CD4-positive, alpha-beta T cell treated with Interleukin-17A for 1 hour (primary cell): ENCODE measurements at places on chromosomes 7 and 10.

- no peak for DNase-seq
Measured at GRCh38 chr10:34728361-34728760, 86.7 kb downstream of the PARD3 start.

DNA sequence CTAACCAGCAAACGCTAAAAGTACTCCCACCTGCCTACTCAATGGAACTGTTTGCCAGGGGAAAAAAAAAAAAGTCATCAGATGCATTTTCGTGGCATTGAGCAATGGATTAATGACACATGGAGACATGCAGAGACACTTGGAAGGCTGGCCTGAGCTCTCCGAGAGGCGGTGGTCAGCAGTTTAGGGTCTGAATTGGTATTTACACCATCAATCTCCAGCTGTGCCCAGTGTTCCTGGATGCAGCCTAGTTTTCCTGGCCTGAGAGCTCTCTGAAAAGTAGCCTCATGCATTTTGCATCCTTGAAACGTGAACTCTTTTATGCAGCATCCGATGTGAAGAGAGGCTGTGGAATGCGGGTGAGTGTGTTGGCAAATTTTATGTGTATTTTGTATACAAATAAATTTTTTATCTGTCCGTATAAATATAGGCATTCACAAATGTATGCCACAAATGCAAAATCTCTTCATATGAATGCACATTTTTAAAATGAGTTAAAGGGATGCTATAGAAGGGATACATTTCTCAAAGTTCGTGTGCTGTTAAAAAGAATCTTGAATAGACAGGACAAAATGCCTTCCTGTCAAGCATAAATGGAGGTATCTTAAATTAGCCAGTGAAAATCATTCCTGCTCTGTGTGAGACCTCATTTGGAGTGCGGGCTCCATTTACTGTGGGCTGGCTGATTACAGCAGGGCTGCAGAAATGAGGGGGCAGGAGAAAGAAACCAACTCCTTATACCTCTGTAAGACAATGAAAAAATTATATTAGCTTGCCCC is 137.7 kb upstream of the PFKP start:
- DNase-seq = no peak

GRCh38 chr10:108490944-108491343 is 1326.4 kb upstream of the SORCS1 start:
- DNase-seq = no peak

DNA sequence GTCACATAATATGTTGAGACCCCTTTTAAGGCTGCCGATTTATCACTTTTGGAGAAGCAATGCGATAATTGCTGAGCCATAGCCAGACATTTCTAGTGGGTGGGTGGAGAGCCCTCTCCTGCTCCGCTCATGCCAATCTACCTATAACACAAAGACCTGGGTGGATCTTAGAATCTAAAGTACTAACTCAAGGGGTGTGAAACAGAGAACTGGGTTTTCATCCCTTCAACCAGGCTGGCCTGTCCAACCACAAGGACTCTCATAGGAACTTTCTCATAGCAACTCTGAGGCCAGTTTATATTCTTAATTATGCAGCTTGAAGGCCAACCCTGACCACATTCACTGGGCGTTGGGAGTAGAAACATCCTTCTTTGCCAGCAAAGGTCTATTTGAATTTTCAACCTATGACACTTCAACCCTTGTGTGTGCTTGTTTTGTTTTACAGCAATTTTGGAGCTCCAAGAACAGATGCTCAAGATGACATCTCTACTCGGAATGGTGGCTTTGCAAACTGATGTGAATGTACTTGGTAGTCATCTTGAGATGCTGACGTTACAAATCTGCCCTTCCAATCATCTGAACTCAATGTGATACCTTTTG is 1198.2 kb upstream of the AUTS2 start:
- no peak for DNase-seq

DNA sequence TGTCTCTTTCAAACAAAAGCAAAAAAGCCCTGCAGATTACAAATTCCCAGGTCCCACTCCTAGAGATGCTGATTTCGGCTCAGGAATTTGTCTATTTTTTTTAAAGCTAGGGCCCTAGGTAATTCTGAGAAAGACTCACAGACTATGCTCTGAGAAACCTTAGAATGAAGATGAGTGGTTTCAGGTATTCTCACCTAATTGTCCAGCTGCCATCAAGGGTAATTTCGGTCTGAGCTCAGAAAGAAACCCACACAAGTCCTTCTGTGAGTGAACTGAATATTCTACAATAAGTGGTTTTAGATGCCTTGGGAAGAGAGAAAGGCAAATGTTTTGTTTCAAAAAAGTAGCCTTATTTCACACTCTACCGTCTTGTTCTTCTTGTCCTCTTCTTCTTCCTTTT is 45.7 kb downstream of the DCLRE1A start:
- DNase-seq = no peak

DNA sequence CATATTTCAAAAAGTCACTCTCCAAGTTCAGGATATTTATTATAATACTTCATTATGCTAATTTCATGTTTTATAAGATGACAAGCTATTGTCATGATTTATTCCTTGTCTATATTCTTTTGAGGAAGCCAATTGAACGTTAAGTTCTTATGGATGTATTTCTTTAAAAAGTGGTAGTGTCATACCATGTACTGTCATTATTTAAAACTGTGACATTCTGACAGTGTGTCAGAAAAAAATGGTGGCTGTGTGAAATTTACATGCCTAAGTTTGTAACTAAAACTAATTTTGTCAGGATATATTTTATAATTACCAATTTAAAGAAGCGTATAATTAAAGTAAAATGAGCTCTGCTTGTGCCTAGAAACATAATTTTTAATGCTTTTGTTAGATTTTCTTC is 158.9 kb upstream of the HDAC9 start:
- no peak for DNase-seq

- no peak for DNase-seq
Measured at GRCh38 chr7:815284-816216, 16.7 kb upstream of the SUN1 start.

GRCh38 chr10:92001581-92001980 is 78.0 kb downstream of the BTAF1 start:
- DNase-seq = no peak

GRCh38 chr10:120076996-120077706 is 184.6 kb downstream of the SEC23IP start:
- no peak for DNase-seq

DNA sequence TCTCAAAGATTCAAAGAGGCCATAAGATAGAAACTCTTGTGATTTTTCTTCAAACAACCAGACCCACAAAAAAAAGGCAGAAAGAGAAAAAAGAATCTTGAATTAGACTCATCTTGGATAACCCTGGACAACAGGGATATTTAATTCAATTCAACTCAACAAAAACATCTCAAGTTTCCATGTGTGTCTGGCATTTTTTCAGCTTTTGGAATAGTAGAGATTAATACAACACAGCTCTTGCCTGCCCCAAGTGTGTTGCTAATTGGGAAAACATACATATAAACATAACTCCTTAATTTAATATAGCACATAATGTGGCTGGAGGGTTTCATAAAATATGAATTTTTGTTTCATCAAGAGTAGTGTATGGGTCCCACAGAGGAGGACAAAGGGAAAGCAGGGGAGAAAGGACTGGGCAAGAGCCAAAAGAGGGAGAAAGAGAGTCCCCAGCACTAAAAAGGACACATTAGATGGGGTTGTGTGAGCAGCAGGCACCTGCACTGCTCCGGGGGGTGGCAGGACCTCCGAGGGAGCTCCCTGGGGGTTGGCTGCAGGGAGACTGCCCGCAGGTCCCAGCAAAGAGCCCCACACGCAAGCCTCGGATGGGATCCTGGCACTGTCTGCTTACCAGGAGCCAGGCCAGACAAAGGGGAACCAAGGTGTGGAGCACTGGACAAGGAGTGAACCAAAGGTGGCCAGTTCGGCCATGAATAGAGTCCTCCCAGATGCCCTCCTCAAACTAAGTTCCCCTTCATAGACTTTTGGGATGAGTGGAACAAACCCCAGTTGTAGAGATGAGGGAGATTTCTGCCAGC is 65.6 kb upstream of the TMEM72 start:
- no peak for DNase-seq

DNA sequence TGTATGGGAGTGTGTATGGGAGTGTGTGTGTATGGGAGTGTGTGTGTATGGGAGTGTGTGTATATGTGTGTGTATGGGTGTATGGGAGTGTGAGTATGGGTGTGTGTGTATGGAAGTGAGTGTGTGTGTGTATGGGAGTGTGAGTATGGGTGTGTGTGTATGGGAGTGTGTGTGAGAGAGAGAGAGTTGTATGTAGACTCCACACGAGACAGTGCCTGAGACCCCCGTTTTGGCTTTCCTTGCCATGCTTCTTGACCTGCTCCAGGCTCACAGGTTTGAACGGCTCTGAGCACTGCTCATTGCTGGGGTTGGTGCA is 49.7 kb downstream of the COL17A1 start:
- DNase-seq = no peak

DNA sequence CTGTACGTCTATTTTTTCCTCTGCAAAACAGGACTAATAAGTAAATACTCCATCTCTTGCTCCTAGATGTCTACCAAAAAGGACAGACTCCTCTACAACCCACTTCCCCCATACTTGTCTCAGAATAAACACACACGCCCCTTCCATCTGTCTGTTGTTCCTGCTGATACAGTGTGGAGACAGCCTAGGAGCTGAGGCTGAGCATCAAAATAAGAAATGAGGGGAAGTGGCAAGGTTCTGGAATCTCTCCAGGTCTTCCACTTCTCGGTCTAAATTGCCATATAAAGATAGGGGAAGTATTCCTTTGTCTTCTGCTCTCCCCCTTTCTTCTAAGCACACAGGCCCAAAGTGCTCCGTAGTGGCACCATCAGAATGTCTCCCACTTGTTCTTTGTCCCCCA is 30.8 kb upstream of the VSIR start:
- no peak for DNase-seq

- DNase-seq = no peak
Measured at GRCh38 chr7:148037044-148037443, 553.5 kb upstream of the C7orf33 start.

- no peak for DNase-seq
Measured at GRCh38 chr10:116741391-116742351, 695 bp downstream of the HSPA12A start.

DNA sequence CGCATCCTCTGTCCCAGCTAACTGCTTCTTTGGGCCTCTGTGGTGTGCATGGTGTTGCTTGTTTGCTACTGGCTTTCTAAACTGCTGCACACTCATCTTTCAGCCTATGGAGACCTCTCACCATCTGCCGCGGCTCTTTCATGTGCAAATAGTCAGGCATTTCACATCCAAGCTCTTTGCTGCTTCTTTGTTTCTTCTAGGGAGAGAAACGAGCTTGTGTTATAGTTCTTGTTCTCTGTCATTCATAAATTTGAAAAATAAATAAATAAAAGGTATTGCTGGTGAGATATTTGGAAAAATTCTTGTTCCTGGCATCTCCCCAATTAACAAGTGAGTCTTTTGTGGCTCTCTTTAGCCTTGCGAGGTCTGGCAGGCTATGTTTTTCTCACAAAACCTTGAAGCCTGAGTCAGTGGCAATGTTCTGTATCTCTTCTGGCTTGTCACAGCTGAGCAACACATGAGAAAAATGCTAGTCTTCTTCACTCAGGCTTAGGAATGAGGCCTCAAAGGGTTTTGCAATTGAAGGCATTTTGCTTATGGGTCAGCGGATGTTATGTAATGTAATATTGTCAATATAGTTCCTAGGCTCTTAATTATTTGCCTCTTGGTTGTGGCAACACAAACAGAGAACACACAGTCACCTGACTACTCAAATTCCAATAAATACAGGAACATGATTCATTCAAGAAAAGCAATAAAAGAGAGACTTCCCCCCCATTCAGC is 274.0 kb downstream of the FRMD4A start:
- no peak for DNase-seq

- peak; percentile 46 for DNase-seq
Measured at GRCh38 chr7:105487579-105488571, 34.2 kb downstream of the PUS7 start.
